Head of caudate nucleus (tissue), 42 donors: ENCODE measurements at places on chromosomes 11 and 22.

DNA sequence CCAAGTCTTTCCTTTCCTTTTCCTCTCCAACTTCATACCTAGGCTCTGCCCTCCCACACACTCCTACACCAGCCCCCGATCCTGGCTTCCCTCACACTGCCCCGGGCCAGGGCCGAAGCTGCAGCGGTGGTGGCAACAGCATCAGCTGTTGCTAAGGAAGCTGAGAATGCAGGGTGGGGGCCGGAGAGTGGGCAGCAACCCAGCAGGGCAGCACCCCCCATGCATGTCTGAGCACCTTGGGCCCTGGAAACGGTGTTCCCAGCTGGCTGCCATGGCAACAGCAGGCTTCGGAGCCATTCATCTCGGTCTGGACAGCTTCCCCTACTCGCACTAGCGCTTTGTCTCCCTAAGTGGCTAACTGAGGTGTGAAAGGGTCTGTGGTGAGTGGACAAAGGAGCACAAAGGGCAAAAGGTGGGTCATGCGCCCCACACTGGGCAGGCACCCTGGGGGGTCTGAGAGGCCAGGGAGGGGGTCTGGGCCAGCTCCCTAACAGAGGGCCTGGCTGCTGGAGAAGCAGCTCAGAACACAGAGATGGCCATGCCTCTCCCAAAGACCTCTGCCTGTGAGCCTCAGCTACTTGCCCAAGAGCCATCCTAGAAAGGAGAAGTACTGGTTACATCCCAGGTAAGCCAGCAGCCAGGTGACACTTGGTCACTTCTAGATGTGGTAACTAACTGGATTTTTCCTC is 42.1 kb upstream of the JAM3 start:
- DNase-seq: no peak

GRCh38 chr22:28743852-28744251 is 2.0 kb downstream of the HSCB start:
- DNase-seq: no peak

DNA sequence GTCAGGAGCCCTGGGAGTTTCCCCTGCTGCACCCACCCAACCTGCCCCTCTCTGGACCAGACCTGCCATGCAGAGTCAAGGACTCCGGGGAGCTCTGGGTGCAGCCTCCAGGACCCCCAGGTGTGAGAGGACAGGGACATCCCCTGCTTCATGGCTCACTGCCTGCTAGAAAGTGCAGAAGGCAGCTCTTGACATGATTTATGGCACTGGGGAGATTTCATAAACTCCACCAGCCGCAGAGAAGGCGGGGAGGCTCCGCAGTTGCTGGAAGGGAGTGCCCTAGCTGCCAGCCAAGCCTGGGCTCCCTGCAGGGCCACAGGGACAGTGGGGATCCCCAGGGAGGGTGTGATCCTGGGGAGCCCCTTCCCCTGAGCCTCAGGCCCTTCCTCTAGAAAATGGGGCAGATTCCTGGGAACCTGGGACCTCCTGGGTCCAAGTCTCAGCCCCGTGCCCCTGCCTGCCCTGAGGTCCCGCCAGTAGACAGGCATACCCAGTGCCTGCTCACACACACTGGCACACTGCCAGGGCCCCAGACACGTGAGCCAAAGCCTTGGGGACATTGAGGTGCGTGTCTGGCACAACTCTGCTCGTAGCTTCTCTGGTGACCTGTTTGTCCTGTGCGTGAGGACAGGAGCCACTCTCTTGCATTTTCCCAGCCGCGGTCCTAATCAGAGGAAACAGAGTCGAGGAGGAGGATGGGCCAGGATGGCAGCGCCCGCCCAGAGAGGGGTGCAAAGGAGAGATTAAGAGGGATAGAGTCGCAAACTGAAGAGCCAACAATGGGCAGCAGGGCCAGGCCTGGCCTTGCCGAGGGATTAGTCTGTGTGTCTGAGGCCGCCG is 13.8 kb downstream of the CABP7 start:
- DNase-seq: no peak

- peak; percentile 58 for DNase-seq
Measured at GRCh38 chr22:38260761-38261681, 11.8 kb downstream of the TMEM184B start.

- no peak for DNase-seq
Measured at GRCh38 chr11:61948505-61948904, 1.6 kb upstream of the BEST1 start.

DNA sequence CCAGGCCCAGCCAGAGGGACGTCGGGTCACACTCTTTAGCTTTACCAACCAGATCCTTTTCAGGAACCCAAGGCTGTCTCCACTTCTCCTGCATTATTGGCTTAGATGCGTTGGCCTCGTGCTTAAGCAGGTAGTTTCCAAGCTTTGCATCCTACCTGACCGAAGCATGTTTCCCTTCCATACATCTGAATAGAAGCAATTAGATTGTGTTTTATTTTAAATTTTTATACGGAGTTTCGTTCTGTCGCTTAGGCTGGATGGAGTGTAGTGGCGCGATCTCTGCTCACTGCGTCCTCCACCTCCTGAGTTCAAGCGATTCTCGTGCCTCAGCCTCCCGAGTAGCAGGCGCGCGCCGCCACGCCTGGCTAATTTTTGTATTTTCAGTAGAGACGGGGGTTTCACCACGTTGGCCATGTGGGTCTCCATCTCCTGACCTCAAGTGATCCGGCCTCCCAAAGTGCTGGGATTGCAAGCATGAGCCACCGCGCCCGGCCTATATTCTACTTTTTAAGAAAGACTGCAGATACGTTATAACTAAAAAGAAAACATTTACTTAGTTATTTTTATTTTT is 677 bp downstream of the DYNC2H1 start:
- DNase-seq: peak; percentile 2

DNA sequence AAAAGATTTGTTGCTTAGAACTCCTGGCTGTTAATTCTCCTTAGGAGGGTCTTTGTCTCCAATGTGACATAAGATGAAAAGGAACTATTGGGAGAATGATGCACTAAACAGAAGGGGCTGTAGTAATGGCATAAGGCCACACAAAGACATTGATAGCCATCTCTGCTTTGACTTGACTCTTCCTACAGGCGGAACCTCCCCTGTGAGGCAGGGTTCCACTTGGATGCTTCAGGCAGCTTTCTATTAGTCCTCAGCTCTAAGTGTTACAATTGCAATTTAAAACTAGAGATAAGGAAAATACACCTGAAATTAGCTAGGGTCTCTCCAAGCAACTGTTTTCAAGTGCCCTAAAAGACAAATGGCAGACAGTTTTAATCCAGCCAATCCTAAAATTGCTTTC is 391.6 kb upstream of the CCDC90B start:
- DNase-seq: no peak

DNA sequence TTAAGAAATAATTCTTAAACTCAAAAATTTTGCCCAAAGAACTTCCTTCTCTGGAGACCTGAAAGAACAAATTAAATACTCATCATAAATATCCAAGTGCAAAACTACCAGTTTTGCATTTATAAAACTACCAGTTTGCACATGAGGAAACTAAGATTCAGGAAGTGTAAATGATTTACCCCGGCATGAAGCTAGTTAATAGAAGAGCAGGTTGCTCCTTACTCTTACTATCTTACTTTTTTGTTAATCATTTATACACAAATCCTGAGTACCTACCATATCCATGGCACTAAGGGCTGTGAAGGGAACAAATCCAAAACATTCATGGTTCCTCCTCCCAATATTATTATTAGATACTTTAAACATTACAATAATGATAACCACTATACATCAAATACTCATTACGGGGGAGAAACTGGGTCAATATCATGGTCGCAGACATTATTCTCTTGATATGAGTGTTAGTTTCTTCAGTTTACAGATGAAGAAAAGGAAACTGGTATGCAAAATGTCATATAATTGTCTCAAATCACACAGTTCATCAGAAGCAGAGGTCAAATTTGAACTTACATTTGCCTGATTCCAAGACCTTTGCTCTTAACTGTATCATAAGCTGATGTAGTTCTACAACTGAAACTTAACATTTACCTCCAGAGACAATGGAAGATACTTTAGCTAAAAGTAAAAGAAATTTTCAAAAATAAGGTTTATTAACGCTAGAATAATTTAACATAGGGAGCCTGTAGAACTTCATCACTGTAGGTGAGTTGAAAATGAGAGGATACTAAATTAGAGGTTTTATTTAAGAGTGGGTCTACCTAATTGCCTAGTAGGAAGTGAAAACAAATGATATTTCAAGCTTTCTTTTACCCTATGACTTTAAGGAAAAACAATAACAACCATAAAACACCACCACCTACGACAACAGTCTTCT is 74.5 kb downstream of the FAM76B start:
- DNase-seq: no peak

DNA sequence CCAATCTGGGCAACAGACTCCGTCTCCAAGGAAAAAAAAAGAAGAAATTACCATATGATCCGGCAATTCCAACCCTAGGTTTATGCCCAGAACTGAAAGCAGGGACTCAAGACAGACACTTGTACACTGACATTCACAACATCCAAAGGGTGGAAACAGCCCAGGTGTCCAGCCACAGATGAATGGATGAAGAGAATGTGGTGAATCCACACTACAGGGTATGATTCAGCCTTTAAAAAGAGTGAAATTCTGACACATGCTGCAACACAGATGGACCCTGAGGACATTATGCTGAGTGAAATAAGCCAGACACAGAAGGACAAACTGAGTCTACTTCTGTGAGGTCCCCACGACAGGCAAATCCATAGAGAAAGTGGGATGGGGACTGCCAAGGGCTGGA is 43.9 kb downstream of the SGSM3 start:
- no peak for DNase-seq

DNA sequence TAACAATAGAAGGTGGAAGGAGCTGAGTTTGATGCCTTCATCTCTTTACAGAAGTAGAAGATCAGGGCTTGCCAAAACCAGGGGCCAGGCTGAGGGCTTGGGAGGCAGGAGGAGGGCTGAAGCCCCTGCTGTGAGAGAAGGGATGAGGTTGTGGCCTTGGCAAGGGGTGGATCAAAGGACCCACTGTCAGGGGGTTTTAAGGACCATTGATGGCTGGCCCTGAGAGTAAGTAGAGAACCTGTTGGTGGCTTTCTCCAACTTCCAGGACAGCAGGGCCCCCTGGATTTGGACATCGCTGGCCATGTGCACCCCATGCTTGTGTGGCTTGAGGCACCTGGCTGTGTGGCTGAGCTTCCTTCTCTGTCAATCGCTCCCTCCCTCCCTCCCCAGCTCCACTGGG is 927.7 kb downstream of the TBC1D22A start:
- DNase-seq: no peak

DNA sequence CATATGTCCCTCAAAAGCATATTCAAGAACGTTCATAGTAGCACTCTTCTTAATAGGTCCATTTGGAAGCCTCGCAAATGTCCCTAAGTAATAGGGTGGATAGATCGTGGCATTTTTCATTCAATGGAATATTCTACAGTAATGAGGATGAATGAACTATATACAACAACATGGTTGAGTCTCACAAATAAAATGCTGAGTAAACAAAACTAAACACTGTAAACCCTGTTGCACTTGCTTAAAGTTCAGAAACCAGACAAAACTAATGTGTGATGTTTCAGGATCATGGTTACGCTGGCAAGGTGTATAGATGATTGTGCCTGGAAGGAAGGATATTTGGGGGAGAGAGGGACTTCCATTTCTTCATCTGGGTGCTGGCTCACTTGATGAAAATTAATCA is 90.4 kb upstream of the RASSF10 start:
- DNase-seq: no peak

- DNase-seq: no peak
Measured at GRCh38 chr11:1557904-1558774, 13.9 kb downstream of the DUSP8 start.

GRCh38 chr22:45997077-45997776 is 20.3 kb upstream of the WNT7B start:
- peak; percentile 78 for DNase-seq

- DNase-seq: no peak
Measured at GRCh38 chr11:88303037-88303436, 34.5 kb downstream of the CTSC start.

DNA sequence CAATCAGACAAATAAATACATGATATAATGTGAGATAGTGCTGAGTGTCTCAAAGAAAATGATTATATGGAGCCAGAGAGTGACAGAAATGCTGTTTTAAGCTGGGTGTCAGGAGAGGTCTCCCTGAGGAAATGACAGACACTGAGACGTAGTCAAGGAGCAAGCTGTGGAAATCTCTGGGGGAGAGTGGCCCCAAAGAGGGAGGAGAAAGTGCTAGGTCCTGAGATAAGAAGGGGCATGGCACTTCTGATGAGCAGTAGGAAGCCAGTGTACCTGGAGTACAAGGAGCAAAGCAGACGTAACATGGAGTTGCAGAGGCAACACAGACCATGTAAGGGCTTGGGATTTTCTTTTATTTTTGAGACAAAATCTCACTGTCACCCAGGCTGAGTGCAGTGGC is 38.8 kb downstream of the ZNF202 start:
- DNase-seq: no peak

- DNase-seq: no peak
Measured at GRCh38 chr22:41915035-41915785, at the start of gene SHISA8. TSS of gene SHISA8 (minus strand) at chr22:41915074. CDS start at chr22:41914667, 407 bp downstream.

GRCh38 chr22:47107431-47107830 is 345.0 kb downstream of the TBC1D22A start:
- DNase-seq: no peak

- no peak for DNase-seq
Measured at GRCh38 chr11:11279956-11280689, 72.9 kb downstream of the CSNK2A3 start.

DNA sequence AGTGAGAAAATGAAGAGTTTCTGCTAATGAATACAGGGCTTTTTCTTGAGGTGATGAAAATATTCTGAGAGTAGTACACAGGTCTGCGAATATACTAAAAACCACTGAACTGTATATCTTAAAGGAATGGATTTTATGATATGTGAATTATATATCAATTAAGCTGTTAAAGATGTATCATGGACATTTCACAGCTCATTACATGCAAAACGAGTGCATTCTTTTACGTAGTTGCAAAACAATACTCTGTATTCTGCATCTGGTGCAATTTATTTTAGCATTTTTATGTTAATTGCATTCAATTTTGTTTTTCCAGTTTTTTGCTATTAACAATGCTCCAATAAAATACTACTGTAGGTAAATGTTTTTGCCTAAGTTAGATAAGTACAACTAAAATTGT is 411.6 kb downstream of the DYNC2H1 start:
- DNase-seq: no peak

DNA sequence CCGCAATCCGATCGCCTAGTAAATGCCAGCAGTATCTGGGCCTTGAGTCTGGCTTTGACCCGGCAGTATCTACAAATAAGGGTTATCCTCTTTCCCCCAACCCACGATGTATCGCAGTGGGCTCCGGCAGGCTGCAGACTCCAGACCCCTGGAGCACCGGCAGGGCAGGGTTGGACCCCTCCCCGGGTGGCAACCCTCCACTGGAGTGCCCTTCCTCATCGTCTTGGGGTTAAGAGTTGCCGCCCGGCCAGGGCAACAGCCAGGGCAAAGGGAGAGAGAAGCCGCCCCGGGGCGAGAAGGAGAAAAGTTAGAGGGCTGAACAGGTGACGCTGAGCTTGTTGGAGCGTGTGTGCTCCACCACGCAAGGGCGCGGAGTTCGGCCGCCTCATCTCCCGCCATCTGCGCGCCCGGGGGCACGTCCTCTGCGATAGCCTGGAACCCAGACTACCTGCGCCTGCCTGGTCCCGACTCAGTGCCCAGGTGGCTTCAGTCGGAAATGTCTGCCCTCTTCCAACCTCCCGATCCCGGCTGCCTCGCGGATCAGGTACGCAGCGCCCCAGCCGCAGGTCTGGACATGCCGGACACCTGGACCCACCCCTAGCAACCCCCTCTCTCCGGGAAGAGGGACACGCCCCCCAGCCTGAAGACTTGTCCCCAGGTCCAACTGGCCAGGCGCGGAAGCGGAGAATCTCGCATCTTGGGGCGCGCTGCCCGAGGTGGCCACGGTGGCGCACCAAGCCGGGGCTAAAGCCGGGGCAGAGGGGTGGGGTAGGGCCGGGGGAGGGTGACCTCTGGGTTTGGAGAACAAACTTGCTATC is 1.2 kb downstream of the DSCAML1 start:
- DNase-seq: no peak
